ENCODE measurements at places on chromosomes 7 and 10.

DNA sequence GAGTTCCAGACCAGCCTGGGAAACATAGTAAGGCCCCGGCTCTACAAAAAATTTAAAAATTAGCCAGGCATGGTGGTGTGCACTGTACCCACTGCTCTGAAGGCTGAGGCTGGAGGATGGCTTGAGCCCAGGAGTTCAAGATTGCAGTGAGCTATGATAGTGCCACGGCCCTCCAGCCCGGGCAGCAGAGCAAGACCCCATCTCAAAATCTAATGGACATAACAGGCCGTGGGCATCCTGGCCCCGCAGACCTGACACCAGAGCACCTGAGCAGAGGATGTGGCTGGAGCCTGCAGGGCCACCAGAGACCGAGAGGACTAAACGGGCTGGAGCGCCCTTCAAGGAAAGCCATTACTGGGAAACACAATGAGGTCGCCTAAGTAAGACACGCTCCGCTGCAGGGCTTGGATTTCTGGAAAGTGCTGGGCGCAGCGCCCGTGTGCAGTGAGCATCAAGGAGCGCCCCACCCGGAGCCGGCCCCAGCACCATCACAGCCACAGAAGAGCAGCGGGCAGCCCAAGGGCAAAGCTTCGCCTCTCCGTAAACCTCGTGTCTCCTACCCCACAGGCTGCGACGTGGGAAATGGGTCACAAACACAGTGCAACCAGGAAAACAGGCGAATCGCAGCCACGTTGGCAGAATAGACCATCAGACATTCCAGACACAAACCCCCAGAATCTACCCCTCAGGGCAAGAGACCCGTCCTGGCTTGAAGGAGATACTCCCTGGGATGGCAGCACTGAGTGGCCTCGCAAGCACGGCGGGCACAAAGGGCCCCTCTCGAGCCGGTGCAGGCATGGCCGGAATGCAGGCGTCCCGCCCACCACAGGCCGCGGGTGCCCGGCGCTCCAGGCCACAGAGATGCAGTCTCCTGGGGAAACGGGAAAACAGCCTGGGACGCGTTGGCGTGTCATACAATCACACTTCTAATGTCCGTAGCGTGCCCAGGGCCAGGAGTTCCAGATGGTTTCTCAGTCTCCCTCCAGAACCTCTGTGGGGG lies 4.9 kb downstream of the RADIL start:
- peaks cover 10% of the 10 kb centered on the region for H3K27me3 ChIP-seq
- H3K4me3 ChIP-seq = no peak overlapping the region
- H3K27ac ChIP-seq = no peak overlapping the region
- H3K4me1 ChIP-seq = peaks cover 28% of the 10 kb centered on the region
- no peaks in the 10 kb centered on the region for H3K36me3 ChIP-seq
- DNase-seq = no peak

DNA sequence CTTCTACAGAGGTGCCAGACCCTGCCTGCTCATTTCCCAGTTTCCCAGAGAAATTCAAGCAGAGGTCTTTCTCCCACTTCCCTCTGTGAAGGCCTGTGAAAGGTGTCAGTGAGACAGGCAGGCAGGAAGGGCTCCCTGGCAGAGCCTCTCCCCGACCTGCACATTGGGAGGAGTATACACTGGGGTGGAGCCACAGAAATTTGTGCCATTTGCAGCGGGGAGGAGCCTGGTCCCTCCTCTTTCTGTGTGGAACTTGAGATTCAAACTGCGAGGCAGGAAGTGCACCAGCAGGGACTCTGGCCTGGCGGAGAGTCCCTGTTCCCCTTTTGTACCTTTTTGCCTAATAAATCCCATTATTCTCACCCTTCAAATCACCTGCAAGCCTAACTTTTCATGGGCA lies 54.6 kb upstream of the OPN4 start:
- no peak overlapping the region for H3K27ac ChIP-seq
- no peaks in the 10 kb centered on the region for H3K27me3 ChIP-seq
- peaks cover 11% of the 10 kb centered on the region for H3K4me1 ChIP-seq
- no peak for DNase-seq
- H3K36me3 ChIP-seq = no peaks in the 10 kb centered on the region

DNA sequence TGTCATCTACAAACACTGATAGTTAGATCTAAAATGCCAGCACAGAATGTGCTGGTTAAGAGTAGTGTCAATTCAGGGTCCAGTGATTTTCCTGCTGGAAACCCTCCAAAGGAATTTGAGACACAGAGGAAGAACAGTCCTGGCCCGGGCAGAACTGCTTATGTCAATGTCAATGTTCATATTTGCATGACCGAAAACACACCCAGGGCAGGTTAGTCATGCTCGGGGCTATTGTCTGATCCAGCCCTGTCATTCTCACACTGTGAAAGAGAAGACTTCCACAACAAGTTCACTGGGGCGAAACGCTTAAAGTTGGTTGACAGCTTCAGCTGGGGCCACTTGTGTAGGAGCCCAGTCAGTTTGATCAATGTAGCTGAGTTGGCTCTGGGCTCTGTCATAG lies 139.3 kb downstream of the C1GALT1 start:
- no peak overlapping the region for H3K27ac ChIP-seq
- no peak overlapping the region for H3K4me3 ChIP-seq

- no peak overlapping the region for H3K4me3 ChIP-seq
- no peak overlapping the region for H3K27ac ChIP-seq
- no peak for DNase-seq
- H3K27me3 ChIP-seq = no peaks in the 10 kb centered on the region
- H3K4me1 ChIP-seq = no peaks in the 10 kb centered on the region
Observed at GRCh38 chr7:110224643-110225042, 866.3 kb upstream of the LRRN3 start.

GRCh38 chr10:75304741-75305390 lies 69.1 kb upstream of the COMTD1 start:
- no peaks in the 10 kb centered on the region for H3K4me1 ChIP-seq
- no peaks in the 10 kb centered on the region for H3K36me3 ChIP-seq
- H3K27ac ChIP-seq = no peak overlapping the region
- no peak for DNase-seq
- H3K27me3 ChIP-seq = no peaks in the 10 kb centered on the region

DNA sequence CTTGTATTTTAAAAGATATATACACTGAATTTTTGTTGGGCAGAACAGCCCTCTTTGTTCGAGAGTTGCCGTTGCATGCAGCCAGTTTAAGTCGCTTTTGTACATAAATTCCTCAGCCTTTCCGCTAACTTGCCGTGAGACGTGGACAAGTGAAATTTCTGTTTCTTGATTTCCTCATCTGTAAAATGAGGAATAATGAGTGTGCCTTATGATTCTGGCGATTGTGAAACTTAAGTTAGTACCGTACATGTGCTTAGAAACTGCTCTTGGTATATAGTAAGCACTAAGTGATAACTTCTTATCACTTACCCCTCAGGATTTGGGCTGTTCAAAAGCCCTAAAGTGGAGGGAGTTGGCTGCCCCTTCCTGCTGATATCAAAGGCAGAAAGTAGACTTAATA lies 1.4 kb downstream of the CCNJ start:
- H3K27me3 ChIP-seq = no peaks in the 10 kb centered on the region
- no peak for DNase-seq

DNA sequence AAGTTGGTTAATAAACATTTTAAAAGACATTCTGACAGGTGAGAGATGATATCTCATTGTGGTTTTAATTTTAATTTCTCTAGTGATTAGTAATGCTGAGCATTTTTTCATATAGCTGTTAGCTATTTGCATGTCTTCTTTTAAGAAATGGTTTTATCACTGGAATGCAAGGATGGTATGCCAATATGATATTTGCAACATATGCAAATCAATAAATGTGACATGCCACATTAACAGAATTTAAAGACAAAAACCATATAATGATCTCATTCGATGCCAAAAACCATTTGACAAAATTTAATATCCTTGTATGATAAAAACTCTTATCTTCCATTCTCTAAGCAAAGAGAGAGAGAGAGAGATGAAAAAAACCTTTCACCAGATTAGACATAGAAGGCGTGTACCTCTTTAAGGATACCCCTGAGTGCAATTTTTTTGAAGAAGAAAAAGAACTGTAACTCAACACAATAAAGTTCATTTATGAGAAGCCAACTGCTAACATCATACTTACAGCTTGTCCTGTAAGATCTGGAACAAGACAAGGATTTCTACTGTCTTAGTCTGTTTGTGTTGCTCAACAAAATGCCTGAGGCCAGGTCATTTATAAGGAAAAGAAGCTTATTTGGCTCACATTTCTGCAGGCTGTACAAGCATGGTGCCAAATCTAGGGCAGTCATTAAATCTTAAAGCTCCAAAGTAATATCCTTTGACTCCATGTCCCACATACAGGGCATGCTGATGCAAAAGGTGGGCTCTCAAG lies 39.7 kb upstream of the ZMYND11 start:
- H3K4me3 ChIP-seq = no peak overlapping the region
- no peaks in the 10 kb centered on the region for H3K4me1 ChIP-seq
- H3K27me3 ChIP-seq = no peaks in the 10 kb centered on the region
- H3K27ac ChIP-seq = no peak overlapping the region

GRCh38 chr10:76244061-76244686 lies 812.8 kb downstream of the LRMDA start:
- H3K27me3 ChIP-seq = no peaks in the 10 kb centered on the region
- no peaks in the 10 kb centered on the region for H3K36me3 ChIP-seq
- H3K4me1 ChIP-seq = no peaks in the 10 kb centered on the region
- no peak for DNase-seq

GRCh38 chr7:33725111-33726025 lies 180.0 kb upstream of the BMPER start:
- H3K4me3 ChIP-seq = no peak overlapping the region
- no peaks in the 10 kb centered on the region for H3K36me3 ChIP-seq
- no peak for DNase-seq
- H3K27me3 ChIP-seq = no peaks in the 10 kb centered on the region
- H3K27ac ChIP-seq = no peak overlapping the region

DNA sequence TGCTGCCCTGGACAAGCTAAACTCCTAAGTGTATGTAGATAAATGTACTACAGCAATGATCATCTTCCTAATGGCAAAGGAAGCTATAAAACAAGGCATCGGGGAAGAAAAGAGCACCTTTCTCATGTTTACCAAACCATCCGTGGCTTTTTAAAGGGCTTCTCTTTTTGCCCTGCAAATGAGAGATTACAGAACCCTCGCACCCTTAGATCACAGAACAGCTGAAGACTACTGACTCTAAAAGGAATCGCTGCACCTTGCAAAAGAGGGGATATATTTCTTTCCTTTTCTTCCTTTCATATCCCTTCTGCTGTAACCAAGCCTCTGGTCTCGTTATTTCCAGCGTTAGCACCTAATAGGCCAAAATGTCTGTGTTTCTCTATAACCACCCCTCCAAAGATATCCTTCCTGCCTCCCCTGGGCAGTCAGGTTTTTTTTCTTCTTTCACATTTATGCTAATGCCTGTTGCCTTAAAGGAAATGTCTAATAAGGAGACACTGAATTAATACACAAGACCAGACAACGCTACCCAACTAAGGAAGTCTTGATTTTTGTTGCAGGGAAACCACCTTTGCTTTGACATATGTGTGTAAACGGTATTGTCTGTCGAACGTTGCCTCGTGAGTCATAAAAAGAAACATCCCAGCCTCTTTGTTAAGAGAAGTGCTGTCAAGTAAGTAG lies 10.5 kb downstream of the ST8SIA6 start:
- peak overlapping the region; percentile 15 for H3K27ac ChIP-seq
- H3K36me3 ChIP-seq = no peaks in the 10 kb centered on the region
- no peak for DNase-seq
- H3K27me3 ChIP-seq = peaks cover 3% of the 10 kb centered on the region

DNA sequence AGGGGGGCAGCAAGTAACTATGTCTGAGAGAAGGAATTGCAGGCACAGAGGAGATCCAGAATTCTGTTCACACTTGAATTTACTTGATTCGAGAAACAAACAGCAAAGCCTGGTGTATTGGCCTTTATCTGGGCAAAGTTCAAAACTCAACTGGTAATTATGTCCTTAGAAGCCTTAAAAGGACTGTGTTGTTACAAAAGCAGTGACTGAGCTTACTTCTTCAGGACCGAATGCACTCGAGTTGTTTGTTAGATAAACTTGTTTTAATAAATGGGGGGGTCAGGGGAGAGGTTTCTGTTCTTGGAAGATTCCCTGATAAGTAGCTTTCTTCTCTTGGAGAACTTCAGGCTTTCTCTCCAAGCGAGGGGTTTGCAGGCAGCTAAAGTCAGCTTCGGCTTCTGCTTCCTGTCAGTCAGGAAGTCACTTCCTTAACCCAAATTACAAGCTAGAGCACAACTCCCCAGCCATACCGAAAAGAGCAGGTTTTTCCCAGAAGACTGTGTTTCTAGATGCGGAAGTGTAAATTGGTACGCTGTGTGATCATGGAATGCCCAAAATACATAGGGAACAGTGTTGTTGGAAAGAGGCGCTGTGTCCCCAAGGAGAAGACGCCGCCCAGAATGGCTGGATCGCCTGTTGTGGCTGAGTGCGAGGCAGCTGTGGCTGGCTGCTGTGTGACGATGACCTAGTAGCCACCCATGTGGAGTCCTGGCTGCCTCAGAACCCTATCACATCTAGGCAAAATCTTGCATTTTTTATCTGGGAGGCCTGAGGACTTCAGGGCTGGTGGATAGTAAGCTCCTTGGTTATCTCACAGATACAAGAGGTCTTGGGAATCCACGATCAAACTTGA lies 110.4 kb downstream of the TCF7L2 start:
- peaks cover 68% of the 10 kb centered on the region for H3K4me1 ChIP-seq
- H3K27ac ChIP-seq = peak overlapping the region; percentile 82
- peak overlapping the region; percentile 24 for H3K4me3 ChIP-seq
- no peaks in the 10 kb centered on the region for H3K27me3 ChIP-seq
- H3K36me3 ChIP-seq = no peaks in the 10 kb centered on the region

GRCh38 chr7:26155531-26156375 lies 3.8 kb downstream of the NFE2L3 start:
- no peak overlapping the region for H3K27ac ChIP-seq
- no peaks in the 10 kb centered on the region for H3K36me3 ChIP-seq
- DNase-seq = peak; percentile 11
- peak overlapping the region; percentile 8 for H3K4me3 ChIP-seq

DNA sequence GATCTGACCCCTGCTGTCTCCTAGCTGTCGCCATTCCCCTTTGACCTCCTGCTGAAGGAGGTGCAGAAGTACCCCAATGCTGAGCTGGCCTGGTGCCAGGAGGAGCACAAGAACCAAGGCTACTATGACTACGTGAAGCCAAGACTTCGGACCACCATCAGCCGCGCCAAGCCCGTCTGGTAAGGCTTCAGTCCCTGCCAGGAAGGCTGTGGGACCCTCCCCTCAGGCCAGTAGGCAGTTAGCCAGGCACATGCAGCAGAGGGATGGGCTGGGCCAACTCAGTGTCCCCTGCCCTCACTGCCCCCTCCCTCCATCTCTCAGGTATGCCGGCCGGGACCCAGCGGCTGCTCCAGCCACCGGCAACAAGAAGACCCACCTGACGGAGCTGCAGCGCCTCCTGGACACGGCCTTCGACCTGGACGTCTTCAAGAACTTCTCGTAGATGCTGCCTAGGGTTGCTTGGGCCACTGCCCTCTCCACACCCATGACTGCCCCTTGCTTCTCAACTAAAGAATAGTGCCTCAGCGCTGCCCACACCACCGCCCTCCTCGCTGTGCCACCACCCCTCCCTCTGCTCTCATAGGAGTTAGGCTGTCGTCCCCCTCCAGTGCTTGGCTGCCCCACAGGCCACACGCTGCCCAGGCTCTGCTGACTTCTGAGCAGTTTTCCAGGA lies 41.0 kb upstream of the ZMIZ2 start:
- H3K27ac ChIP-seq = no peak overlapping the region
- no peak overlapping the region for H3K4me3 ChIP-seq
- H3K36me3 ChIP-seq = peaks cover 54% of the 10 kb centered on the region
- no peaks in the 10 kb centered on the region for H3K4me1 ChIP-seq
- no peak for DNase-seq

- H3K27ac ChIP-seq = no peak overlapping the region
- peaks cover 4% of the 10 kb centered on the region for H3K27me3 ChIP-seq
- H3K4me3 ChIP-seq = no peak overlapping the region
Observed at GRCh38 chr10:1594372-1595241, 142.7 kb downstream of the ADARB2 start.

GRCh38 chr7:105006367-105007136 lies 7.5 kb upstream of the KMT2E start:
- no peaks in the 10 kb centered on the region for H3K27me3 ChIP-seq
- no peak overlapping the region for H3K4me3 ChIP-seq
- no peaks in the 10 kb centered on the region for H3K36me3 ChIP-seq
- peak overlapping the region; percentile 43 for H3K27ac ChIP-seq
- peaks cover 89% of the 10 kb centered on the region for H3K4me1 ChIP-seq

Measured in suprapubic skin (tissue), 4 donors.